ENCODE measurements at places on chromosomes 7 and 10.

GRCh38 chr10:112977426-112977898 is 27.4 kb downstream of the TCF7L2 start:
- no peak for DNase-seq

DNA sequence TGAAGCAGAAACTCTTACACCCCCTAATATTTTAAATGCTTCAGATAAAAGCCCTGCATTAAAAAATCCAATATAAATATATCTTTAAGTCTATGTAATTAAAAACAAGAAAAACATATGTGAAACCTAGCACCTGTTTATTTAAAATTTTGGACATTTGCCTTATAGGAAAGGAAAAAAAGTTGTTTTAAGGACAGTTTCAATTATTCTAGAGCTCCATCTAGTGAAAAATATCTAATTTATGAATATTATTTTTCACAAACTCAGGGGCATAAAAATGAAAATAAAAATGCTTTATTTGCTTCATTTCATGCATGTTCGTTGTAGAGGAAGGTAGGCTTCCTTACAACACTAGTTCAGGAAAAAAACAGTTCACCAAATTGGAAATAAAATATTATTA is 26.1 kb downstream of the ENKUR start:
- DNase-seq, result no peak

DNA sequence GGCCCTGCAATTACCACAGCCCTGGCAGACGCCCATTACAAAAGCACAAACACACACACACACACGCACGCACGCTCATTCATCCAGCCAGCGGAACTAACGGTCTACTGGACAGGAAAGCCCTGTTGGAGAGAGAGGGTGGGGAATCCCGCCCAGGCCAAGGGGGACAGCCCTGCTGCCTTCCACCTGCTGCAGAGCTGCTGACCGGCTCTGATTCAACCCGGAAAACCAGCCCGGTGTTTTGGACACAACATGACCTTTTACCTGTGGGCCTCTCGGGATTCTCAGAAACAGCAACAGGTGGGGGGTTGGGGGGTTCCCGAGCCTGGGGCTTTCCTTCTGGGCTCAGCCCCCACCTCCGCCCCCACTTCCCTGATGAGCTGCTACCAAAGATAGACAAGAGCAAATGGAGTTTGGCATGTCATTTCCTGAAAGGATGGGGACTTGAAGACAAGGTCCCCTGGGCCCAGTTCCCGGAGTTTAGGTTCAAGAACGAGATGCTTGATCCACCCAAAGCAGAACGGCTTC is 18.5 kb upstream of the SERPINE1 start:
- no peak for DNase-seq

DNA sequence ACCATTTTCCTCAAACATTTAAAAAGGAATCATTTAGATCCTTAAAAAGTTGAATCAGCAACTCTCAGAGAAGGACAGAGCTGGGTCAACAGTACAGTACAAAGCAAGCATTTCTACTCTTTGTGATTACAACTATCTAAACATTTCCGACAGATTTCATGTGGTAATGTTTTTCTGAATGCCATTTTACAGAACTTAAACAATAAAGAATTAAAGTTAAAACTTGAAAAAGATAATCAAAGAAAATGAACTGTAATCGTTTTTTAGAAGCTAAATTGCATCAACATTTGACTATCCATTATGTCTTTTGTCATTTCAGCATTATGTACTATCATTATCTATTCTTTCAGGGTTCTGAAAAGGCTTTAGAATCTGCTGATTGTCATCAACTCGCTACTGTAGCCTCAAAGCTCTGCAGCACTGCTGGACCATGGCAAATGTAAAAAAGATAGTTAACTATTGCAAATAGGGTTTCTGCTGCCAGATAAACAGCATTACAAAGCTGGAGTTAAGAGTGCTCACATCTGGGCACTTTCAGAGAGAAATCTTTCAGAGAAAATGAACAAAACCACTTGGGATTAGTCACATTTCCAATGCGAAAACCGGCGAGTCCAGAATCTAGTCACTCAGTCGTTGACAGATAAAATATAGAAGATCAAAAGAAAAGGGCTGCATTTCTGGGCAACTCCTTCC is 160.4 kb upstream of the LAMB4 start:
- no peak for DNase-seq

DNA sequence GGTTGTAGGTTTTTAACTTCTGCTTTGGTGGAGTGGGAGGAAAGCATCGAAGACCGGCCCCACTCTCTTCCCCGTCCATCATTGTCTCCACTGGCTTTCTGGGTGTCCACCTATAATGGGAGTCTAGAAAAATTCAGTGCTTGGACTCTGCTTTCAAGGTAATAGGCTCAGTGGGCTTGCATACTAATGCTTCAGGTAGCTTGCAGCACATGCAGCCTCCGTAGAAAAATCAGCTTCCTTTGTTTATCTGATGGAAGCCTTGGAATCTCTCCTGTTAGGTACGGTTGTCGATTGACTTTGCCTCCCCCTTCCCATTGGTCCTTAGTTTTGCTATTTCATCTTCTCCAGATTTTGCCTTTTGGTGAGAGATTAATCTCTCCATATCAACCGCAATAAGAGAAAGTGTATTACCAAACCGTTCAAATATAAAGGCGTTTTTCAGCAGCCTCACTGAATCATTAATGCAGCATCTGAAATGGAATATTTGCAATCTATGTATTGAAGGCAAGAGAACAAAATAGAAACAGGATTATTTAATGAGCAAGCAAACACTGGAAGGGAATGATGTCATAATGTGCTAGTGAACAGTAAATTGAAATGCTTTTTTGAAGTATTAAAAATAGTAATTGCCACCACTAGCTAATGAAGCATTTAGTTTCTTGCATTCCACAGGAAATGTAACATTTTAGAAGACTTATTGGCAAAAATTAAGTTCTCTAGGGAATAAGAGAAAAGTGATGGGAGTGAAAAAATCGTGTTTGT is 944 bp downstream of the AVL9 start:
- no peak for DNase-seq

- no peak for DNase-seq
Measured at GRCh38 chr10:117934477-117934876, 112.3 kb downstream of the RAB11FIP2 start.

- no peak for DNase-seq
Measured at GRCh38 chr10:131630772-131631258, 270.0 kb upstream of the PPP2R2D start.

DNA sequence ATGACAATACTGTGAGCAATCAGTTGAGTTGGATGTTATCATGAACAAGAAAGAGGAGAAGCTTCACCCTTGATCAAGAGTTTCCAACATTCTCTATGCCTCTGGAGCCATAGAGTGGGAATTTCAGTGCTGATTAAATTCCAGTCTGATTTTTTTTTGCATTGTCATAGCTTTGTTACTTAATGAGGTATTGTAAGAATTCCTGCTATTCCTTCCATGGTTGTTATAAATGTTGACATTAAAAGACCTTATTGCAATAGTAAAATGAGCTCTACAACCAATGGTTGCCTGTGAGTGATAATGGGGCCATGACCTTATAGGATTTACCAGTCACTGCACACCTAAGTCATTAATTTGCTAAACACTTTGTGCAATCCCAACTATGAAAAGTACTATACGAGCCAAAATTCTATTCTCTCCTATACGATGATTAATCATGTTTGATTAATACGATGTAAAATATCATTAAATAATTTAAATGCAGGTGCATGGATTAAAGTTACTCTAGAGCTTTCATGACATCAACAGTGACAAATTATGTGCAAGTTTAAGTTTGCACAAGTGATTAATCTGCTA is 353.2 kb upstream of the KLF6 start:
- DNase-seq, result no peak

DNA sequence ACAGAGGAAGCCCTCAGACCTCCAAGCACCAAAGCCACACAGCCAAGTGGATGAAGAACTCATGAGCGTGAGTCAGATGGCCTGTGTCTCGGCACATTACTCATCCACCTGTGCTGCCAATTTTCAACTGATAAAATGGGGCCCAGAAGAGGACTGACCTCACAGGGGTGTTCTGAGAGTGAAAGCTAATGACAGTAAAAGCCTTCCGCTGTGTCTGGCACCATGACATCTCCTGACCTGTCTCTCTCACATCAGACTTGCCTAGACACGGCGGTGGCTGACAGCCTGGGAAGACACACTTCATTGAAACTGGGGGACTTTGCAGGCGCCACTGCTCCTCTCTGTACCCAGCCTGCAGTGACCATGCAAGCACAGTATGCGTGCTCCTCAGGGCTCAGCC is 8.3 kb upstream of the SLC18A3 start:
- no peak for DNase-seq

- DNase-seq, result no peak
Measured at GRCh38 chr10:47147186-47147585, 152.8 kb upstream of the GDF10 start.

GRCh38 chr7:133360201-133360600 is 107.3 kb downstream of the EXOC4 start:
- no peak for DNase-seq

DNA sequence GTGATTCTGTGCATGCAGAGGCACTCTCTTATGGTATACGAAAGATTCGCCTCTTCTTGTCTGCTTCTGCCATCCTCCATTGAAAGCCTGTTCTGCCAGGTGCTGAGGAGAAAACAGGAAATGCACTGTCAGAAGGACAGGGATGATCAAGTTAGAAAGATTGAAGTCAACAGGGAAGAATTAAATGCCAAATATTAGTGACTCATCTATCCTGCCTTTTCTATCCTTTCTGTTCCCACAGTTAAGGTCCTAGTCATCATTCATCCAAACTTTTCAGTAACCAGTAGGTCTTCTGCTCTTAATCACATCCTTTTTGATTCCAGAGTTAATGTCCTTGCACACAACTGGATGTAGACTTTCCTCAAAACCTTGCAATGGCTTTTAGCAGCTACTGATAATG is 4.8 kb upstream of the ZNF783 start:
- no peak for DNase-seq

DNA sequence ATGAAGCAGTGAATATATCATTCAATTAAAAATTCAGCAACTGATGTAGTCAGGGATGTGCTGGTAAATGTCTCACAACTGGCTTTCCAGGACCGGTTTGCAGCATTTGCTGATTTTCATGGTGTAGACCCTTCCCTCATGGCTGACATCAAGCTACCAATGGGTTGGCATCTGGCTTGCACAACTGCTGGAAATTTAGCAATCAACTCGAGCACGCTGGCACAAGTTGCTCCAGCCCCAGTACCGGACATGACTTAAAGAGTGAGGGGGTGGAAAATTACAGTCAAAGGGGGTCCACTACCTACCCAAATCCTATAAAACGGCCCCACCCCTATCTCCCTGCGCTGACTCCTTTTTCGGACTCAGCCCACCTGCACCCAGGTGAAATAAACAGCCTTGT is 198.4 kb upstream of the NRP1 start:
- no peak for DNase-seq

DNA sequence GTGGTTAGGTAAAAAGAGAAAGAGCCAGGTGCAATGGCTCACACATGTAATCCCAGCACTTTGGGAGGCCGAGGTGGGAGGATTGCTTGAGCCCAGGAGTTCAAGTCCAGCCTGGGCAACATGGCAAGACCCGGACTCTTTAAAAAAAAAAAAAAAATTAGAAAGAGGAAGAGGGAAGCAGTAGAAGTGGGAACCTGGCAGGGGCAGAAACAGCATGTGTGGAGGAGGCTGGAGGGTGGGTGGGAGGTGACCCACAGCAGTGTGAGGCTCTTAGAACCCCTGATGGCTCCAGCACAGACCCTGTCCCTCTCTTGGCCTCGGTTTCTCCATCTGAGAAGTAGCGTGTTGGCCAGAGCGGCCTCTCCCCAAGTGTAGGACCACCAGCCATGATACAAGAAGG is 4.9 kb upstream of the CCL24 start:
- no peak for DNase-seq

DNA sequence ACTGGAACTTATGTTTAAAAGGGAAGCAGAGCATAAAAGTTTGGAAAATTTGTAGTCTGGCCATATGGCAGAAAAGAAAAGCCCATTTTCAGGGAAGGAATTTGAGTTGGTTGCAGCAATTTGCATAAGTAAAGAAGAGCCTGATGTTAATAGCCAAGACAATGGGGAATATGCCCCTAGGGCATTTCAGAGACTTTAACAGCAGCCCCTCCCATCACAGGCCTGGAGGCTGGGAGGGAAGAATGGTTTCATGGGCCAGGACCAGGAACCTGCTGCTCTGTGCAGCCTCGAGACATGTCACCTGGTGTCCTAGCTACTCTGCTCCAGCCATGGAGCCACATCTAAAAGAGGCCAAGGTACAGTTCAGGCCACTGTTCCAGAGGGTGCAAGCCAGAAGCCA is 35.3 kb downstream of the HTR7 start:
- DNase-seq, result no peak

DNA sequence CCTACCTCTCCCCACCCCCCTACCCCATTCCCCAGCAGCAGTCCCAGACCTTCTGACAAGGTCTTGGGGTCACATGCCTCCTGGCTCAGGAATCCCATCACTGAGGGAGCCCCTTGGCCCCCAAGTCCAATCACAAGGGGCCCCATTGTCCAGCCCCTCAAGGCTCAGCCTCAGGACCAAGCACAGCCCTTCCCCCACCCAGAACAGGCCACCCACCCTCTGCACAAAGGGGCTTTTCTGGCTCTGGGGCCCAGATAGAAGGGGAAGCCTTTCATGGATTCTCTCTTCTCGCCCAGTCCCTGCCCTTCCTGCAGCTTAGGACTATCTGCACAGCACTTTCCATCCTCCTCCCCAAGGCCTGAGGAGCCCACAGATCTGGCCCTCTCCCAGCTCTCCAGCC is 4.8 kb downstream of the FBXL15 start:
- DNase-seq, result no peak

- DNase-seq, result no peak
Measured at GRCh38 chr7:17770710-17771375, 169.5 kb downstream of the SNX13 start.

DNA sequence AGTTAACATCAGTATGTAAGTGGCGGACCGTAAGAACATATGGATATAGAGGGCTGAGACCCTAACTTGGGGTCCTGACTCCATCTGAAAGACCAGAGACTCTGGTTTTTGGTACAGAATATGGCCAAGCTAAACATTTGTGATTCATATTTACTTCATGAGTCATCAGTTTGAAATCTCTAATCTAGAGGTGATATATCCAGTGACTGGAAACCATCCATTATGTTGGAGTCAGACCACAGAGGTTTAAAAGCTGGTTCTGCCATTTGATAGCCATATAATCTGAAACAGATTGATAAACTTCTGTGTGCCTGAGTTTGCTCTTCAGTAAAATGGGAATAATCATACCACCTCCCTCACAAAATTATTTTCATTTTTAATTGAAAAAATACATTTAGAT is 505.3 kb downstream of the SORCS3 start:
- DNase-seq, result no peak
